ENCODE measurements at places on chromosomes 7 and 10. TPM values are rescaled to one million over a fixed set of nuclear protein-coding genes. Genes with fewer than 3 reads are reported as not detected.

The NODAL gene
- not detected for total RNA-seq

The PNLIPRP2 gene
- not detected for total RNA-seq

The MBL2 gene
- total RNA-seq: not detected

The CCT6A gene
- 72.1 TPM for total RNA-seq

The SFTPA1 gene
- total RNA-seq: not detected

The NRP1 gene
- 474 TPM for total RNA-seq

Data from hair follicle dermal papilla cell (primary cell).